ENCODE measurements at places on chromosomes 16 and 17.

- DNase-seq: no peak
These were observed 349.1 kb upstream of the EEF2KMT start for GRCh38 chr16:5446623-5447240.

DNA sequence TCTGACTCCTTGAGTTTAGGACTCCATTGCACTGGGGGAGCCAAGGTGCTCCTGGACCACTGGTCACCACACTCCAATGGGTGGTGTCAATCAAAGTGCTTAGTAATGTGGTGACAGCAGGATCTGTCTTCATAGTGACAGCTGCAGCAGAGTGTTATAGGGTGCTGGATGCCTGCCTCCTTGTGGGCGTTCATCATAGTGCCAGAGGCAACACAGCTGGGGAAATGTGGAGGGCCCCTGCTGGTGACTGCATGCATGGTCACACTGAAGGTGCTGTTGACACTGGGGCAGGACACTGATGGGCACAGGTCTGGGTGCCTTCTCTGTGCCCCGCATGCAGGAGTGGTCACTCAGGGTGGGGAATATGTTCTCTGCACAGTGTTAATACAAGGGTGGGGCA, 177.5 kb upstream of the CDH8 start:
- no peak for DNase-seq

- DNase-seq: no peak
These were observed 25.1 kb upstream of the ABCA3 start for GRCh38 chr16:2365397-2366294.

DNA sequence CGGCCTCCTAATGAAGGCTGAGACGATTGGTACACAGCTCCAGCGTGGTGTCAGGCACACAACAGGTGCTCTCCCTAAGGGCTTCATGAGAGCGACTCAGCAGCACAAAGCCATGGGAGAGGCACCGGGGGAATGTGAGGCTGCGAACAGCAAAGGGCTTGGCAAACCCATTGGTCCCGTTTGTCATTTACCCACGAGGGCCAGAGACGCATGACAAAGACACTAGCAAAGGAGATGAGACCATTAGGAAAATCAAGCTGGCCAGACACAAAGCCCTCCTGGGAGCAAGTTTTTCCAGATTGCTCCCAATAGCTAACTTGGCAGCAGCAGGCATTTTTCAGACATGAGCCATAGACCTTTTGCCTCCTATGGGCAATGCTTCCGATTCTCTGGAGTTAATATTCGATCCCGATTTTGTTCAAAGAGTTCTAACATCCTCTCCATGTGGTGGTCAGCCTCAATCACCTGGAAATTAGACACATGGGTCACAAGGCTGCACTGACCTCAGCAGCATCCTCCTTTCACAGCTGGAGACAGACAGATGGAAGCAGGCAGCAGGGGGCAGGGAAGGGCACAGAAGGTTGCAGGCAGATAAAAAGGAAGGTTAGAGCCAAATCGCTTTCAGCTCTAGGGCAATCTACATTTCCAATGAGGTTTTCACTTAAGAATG, 38.2 kb downstream of the TK2 start:
- no peak for DNase-seq

DNA sequence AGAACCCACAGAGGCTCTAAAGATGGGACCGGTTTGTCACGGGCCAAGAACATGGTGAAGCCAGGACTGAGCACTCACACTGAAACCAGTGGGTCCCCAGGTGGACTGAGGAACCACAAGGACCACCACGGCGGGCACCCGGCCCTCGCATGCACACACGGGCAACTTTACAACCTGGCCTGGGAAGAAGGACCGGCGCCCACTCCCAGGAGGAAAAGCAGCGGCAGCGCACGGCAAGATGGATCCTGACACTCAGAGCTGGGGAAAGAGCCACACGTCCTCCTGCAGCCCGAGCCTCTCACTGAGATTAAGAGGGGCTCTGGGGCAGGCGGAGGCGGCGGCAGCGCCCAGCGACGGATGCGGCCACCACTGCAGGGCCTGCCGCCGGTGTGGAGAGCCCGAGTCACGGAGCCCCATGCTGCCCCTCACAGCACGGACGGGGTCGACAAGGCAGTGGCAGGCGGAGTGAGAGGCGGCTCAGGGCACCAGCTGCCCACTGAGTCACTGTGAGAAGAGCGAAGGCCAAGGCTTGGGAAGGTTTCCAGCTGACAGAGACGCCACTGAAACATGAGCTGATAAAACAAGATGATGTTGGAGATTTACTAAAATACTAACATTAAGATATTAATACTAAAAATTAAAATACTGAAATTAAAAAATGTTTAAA, 118.3 kb downstream of the ANKRD11 start:
- no peak for DNase-seq

- DNase-seq: no peak
These were observed 13.3 kb downstream of the CES4A start for GRCh38 chr16:67001726-67002125.

GRCh38 chr17:80566054-80566400, 21.4 kb downstream of the RPTOR start:
- DNase-seq: no peak

GRCh38 chr17:79558091-79558900, 52.6 kb downstream of the RBFOX3 start:
- DNase-seq: no peak

- no peak for DNase-seq
These were observed 44.4 kb downstream of the HAPSTR1 start for GRCh38 chr16:9135797-9136196.

- DNase-seq: no peak
These were observed 27.7 kb downstream of the TMEM235 start for GRCh38 chr17:78259192-78259554.

DNA sequence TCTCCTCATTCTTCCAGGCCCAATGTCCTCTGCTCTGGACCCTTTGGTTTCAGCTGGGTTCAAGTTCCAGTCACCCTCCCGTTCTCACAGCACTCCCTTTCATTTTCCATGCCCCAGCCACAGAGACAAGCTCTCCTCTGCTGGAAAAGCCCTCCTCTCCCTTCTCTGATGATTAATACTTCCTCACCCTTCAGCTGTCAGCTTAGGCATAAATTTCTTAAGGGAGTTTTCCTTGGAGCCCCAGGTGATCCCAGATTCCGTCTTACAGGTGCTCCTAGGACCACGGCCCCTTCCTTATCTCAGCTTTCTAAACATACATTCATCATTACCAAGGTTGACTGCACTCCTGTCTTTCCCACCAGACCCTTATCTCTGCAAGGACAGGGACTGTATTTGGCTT, 10.4 kb downstream of the CHAD start:
- DNase-seq: no peak

- no peak for DNase-seq
These were observed 90.8 kb downstream of the STX8 start for GRCh38 chr17:9484789-9485188.

Measured in activated naive CD8-positive, alpha-beta T cell treated with anti-CD3 and anti-CD28 coated beads, Interleukin-2, amount 50 U/mL, for 16 hours (primary cell).